CD4-positive, alpha-beta T cell (primary cell): ENCODE measurements at places on chromosomes 2 and 18.

GRCh38 chr2:233803292-233803911 is 25.3 kb downstream of the MROH2A start:
- no peak for DNase-seq

DNA sequence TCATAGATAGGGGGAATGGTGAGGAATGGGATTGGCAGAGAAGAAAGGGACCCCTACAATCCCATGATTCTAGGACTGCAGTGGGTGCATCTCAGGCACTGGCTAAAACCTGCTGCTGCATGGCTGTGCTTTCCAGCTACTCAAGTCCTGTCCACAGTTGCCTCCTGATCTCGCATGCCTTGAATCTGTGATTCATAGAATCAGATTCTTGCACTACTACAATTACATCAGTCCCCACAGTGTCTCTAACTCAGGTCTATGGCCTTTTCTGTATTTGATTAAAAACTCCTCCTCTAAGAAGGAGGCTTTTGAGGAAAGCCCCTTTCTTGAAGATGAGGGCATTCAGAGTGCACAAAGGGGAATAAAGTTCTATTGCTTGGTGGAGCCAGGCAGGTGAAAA is 117.4 kb downstream of the LRATD1 start:
- DNase-seq: no peak

- DNase-seq: no peak
Observed at GRCh38 chr2:131034122-131035051, 58.9 kb downstream of the FAM168B start.

DNA sequence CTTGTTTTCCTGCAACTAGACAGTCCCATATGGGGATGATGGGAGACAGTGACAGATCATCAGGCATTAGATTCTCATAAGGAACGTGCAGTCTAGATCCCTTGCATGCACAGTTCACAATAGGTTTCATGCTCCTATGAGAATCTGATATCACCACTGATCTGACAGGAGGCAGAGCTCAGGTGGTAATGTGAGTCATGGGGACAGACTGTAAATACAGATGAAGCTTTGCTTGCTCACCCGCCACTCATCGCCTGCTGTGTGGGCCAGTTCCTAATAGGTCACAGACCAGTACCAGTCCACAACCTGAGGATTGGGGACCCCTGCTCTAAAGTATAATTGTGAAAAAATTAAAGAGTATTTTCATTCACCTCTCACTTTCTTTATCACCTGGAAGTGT is 23.6 kb upstream of the RAB1A start:
- no peak for DNase-seq

- DNase-seq: no peak
Observed at GRCh38 chr2:219598308-219599078, 836 bp downstream of the STK11IP start.

DNA sequence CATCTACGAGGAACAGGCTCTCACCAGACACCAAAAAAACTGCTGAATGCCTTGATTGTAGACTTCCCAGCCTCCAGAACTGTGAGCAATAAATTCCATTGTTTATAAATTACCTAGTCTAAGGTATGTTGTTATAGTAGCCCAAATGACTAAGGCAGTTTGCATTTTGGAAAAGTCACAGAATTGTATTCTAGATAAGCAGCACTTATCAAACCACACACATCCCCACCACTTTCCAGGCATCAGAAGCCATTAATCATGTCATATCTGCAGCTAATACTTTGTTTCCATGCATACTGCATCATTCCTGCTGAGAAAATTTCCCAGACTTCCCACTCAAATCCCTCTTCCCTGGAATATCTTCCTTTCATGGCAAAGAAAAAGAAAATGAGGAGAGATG is 187.2 kb downstream of the INO80D start:
- DNase-seq: no peak

DNA sequence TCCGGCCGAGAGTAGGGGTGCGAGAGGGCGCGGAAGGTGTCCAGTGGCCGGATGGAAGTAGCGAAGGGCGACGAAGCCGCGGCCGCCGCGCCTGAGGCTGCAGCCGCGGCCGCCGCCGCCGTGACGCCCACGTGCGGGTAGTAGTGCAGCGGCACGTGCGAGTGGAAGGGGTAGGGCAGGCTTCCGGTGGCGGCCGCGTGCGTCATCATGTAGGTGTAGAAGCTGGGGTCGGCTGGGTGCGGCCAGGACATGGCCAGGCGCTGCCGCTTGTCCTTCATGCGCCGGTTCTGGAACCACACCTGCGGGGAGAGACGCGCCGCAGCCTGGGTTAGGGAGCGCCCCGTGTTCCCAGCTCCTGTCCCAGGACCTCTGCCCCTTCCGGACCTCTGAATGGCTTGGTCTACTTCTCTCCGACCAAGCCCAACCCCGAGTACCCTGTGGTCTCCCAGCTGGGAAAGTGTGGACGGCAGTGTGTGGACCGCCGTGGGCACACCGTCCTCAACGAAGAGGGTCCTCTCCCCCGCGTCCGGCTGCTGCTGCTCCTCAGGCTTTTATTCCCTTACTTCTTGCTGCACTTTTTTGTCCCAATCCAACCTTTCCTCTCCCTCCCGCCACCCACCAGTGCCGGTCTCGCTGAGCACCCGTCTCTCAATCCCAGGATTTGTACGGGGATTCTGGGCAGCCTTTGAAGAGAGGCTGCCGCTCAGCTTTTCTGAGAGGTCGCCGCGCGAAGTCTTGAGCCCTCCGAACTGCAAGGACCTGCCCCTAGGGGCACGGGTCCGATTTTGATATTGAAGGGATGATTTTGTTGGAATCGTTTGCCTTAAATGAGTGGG is 3.0 kb downstream of the EVX2 start:
- DNase-seq: no peak

DNA sequence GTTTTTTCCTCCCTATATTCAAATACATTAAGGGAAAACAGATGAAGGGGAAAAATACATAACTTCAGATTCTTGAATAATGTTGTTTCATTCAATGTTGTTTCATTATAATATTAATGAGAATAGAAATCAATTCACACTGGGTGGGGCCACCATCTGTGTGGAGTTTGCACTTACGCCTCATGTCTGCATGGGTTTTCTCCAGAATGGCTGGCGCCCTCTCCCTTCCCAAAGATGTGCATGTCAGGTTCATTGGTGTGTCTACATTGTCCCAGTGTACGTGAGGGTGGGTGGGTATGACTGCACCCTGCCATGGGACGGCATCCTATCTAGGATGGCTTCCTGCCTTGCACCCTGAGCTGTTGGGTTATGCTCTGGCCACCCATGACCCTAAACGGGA is 51.7 kb downstream of the COBLL1 start:
- no peak for DNase-seq

DNA sequence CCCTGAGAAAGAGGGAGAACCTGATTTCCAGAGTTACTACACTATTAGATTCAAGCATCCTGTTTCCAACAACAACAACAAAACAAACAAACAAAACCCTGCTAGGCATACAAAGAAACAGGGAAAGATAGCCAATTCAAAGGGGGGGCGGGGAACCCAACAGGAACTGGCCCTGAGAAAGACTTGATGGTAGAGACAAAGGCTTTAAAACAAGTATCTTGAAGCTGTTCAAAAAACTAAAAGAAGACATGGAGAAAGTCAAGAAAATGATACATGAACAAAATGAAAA is 147.1 kb downstream of the THADA start:
- no peak for DNase-seq

- DNase-seq: peak; percentile 33
Observed at GRCh38 chr2:68594674-68595492, 48.5 kb upstream of the PROKR1 start.

DNA sequence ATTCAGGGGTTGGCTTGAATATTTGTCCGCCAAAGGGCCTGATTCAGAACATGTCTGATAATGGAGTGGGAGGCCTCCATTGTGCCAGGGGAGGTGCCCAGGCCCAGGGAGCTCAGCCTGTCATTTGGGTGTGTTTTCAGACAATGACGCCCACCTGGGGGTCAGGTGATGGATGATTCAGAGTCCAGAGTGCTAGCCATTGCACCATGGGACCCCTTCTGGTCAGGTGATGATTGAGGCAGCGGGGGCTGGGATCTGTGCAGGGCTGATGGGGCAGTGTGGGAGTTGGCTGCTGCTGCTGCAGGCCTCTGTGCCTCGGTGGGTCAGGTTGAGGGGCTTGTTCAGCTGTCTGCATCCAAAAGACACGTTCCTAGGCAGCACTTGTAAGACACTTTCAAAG is 8.3 kb upstream of the ARHGEF4 start:
- no peak for DNase-seq
